ENCODE measurements at places on chromosomes 2 and 18. TPM values are rescaled to one million over a fixed set of nuclear protein-coding genes. Genes with fewer than 3 reads are reported as not detected.
A peak's percentile ranks its signal among the peaks of the same experiment; 100 is the strongest.

DNA sequence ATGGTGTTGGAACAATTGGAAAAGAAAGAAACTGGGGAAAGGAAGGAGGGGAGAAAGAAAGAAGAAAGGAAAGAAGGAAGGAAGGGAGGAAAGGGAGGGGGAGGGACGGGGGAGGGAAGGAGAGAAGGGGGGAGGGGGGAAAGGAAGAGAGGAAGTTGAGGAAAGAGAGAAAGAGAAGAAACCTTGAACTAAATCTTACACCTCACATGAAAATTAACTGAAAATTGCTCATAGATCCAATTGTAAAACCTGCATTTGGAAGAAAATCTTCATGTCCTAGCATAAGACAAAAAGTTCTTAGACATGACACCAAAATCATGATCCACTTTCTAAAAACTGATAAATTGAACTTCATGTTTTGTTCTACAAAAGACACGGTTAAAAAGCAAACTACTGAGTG lies 163.8 kb downstream of the EXOC6B start:
- no peak overlapping the region for H3K27ac ChIP-seq
- DNase-seq = no peak
- no peaks in the 10 kb centered on the region for H3K36me3 ChIP-seq
- H3K27me3 ChIP-seq = no peaks in the 10 kb centered on the region
- no peak overlapping the region for H3K4me3 ChIP-seq

DNA sequence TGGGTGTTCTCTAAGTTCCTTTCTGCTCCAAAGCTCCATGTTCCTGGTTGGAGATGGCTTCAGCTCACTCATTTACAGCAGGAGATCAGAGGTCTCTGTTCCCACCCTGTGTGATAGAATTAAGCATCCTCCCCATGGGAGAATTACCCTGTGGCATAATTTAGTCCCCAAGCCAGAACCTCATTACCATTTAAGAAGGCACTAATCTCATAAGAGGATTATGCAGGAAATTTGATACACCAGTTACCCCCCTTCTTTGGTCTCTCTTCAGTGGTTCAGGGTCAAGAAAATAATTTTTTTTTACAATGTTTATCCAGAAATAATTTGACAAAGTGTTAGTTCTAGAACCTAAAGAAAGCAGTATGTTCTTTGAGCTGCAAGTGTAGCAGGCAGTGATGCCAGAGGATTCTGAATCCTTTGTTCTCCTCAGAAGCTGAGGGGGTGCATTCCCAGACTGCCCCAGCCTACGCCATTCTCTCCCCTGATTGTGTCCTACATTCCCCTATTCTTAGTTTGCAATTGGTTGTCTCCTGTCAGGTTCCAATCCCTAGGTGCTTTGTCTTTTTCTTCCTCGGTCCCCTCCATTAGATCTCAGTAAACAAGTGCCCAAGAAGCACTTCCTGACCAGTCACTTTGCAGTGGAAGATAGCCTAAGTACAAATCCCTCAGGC lies 163.6 kb downstream of the PRKCE start:
- H3K27me3 ChIP-seq = no peaks in the 10 kb centered on the region
- H3K27ac ChIP-seq = no peak overlapping the region
- no peak for DNase-seq
- H3K4me1 ChIP-seq = no peaks in the 10 kb centered on the region
- no peaks in the 10 kb centered on the region for H3K36me3 ChIP-seq

- DNase-seq = no peak
- H3K36me3 ChIP-seq = no peaks in the 10 kb centered on the region
- no peak overlapping the region for H3K4me3 ChIP-seq
- H3K27ac ChIP-seq = no peak overlapping the region
Measured at GRCh38 chr2:222413295-222413911, 10.9 kb upstream of the SGPP2 start.

DNA sequence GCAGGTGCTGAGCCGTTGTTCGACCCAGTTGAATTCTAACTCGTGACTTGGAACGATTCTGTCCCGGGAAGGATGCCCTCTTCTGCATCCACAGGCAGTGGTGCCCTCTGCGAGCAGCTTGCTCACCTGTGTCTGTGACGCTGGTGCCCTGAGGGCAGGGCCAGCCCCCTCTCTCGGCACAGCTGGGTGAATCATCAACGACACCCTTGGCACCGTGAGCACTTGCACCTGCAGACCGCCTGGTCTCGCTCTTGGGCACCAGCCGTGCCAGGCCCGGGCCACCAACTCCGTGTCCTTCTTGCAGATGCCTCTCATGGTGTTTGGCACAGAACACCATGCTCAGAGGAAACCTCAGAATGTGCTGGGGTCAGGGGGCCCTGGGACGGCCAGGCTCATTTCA lies 75.0 kb downstream of the SLC66A2 start:
- H3K27me3 ChIP-seq = no peaks in the 10 kb centered on the region
- H3K4me3 ChIP-seq = no peak overlapping the region
- no peaks in the 10 kb centered on the region for H3K4me1 ChIP-seq
- no peak for DNase-seq
- no peaks in the 10 kb centered on the region for H3K36me3 ChIP-seq
- no peak overlapping the region for H3K27ac ChIP-seq

DNA sequence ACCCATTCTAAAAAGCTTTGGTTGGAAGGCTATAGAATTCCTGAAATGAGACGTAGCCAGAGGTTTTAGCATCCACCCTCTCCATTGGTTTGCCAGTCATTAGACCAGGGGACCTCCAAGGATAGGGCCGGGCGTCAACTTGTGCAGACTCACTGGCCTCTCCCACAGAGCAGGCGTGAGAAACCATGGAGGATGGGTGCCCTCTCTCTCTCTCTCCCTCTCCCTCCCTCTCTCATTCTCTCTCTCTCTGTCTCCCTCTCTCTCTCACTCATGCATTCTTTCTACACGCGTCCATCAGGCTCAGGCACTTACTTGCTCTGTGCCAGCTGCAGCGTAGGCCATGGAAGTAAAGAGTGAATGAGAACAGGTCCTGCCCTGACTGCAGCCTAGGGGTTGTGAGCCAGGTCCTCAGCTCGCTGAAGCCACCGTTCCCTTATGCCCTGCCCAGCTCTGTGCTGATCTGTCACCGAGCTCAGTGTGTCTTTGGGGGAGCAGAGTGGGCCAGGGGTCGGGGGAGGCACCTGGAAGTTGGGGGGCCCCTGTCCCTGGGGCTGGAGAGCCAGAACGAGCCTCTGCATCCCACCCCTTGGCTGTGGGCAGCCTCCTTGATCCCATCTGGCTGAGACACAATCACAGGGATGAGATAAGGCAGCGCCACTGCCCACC lies 304.4 kb upstream of the HS6ST1 start:
- no peak for DNase-seq
- no peak overlapping the region for H3K4me3 ChIP-seq
- peaks cover 24% of the 10 kb centered on the region for H3K4me1 ChIP-seq

DNA sequence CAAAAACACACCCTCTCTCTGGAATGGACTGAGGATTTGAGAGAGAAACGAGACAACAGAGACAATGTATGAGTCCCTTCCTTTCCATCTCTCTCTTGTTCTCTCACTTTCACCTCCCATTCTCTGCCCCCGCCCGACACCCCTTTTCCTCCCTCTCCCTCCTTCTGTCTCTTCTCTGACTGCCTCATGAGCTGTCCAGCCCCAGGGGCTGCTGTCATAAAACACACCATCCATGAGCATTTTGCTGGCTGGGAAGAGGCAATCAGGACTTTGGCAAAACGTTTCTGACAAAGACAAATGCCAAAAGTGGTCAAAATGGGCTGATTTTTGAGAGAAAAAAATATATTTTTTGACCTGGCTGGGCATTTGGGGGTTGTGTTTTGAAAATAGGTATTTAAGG lies 377.2 kb downstream of the EN1 start:
- no peaks in the 10 kb centered on the region for H3K36me3 ChIP-seq
- DNase-seq = no peak
- H3K4me3 ChIP-seq = no peak overlapping the region
- H3K4me1 ChIP-seq = no peaks in the 10 kb centered on the region

GRCh38 chr2:208350610-208351009 lies 56.0 kb upstream of the PTH2R start:
- H3K27ac ChIP-seq = no peak overlapping the region
- no peak for DNase-seq
- H3K4me1 ChIP-seq = no peaks in the 10 kb centered on the region
- H3K4me3 ChIP-seq = no peak overlapping the region
- H3K36me3 ChIP-seq = peaks cover 52% of the 10 kb centered on the region
- H3K27me3 ChIP-seq = no peaks in the 10 kb centered on the region

DNA sequence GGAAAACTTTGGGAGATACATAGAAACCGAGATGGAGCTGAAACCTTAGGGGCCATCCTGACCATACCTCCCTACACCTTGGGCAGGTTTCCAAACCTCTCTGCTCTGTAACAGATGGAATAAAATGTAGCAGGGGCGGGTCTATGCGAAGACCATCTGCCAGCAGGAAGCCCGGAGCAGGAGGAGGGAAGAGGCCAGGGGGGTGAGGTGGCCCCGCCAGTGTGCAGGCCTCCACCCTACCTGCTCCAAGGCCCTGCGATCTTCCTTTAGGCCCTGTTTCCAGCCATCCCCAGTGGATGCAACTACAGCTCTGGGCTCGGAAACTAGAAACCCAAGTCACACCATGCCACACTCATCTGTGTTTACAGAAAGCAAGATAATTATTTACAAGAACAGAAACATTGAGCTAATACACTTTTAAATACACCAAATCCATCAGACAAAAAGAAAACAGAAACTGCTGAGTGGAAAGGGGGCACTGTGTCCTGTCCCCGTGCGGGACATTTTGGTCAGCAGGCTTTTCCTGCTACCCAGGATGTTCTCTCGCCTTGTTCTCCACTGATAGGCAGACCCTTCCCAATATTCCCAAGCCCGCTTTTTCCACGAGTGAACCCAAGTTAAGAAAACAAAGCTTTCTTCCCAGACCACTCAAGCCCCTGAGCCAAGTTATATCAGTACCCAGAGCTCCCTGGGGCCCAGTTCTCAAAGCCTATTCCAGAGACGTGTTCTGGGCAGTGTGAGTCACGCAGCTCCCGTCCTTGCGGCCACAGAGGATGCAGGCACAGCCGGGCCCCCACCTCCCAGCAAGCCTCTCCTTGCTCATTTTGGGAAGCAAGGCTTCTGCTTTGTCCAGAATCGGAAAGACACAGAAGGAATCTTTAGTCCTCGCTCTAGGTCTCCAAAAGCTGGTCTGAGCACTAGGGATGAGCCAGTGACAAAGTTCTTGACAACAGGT lies 17.3 kb downstream of the CIB4 start:
- no peak overlapping the region for H3K4me3 ChIP-seq
- no peak overlapping the region for H3K27ac ChIP-seq
- H3K4me1 ChIP-seq = no peaks in the 10 kb centered on the region
- peaks cover 16% of the 10 kb centered on the region for H3K27me3 ChIP-seq
- no peaks in the 10 kb centered on the region for H3K36me3 ChIP-seq
- DNase-seq = no peak

- H3K4me3 ChIP-seq = no peak overlapping the region
- no peaks in the 10 kb centered on the region for H3K27me3 ChIP-seq
- peaks cover 50% of the 10 kb centered on the region for H3K36me3 ChIP-seq
- no peak overlapping the region for H3K27ac ChIP-seq
Measured at GRCh38 chr2:202780514-202781021, 91.0 kb downstream of the ICA1L start.

DNA sequence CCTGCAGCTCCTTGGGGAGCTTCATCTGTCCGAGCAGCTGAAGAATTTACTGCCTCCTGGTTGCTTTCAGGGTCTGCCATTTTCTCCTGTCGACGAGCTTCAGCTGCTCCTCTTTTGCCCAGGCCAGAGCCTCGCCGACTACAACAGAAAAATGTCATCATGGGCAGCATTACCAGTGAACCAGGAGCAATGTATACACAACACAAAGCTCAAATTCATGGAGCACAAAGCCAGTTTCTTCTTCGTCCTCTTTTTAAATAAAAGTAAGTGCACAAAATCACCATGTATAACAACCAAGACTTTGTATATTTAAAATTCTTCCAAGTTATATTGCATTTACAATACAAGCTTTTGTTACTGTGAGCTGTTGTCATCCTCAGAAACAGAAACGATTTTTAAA lies 85.0 kb downstream of the TRIP12 start:
- H3K36me3 ChIP-seq = peaks cover 44% of the 10 kb centered on the region
- H3K4me1 ChIP-seq = peaks cover 35% of the 10 kb centered on the region
- H3K27ac ChIP-seq = no peak overlapping the region
- no peak for DNase-seq
- no peaks in the 10 kb centered on the region for H3K27me3 ChIP-seq
- H3K4me3 ChIP-seq = no peak overlapping the region

DNA sequence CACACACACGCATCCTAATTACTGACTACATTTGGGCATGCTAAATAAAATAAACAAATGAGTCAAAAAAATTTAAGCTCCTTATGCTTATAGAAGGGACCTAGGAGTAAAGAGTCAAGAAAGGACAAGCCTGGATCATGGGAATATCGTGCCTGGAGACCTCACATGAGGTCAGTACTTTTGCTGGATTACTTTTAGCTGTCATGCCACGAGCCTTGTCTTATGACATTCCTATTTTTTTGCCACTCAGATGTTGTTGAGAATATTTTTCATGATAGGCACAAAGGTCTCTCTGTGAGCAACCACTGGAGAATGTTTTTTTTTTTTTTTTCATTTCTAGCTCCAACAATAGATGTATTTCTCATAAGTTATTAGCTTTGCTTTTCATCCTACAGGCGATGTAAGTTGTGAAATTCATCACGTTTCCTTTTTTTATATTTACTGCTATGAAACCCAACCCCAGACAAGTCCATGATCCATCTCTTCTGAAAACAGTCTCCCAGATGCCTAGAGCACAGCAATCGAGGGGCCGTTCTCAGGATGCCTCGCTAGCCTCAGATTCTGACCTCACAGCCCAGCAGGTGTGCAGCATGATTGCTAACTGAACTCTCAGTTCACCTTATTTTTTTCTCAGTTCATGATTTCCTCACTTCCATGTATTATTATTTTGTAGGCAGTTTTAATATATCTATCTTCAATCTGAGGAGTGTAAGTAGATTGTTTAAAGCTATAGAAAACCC lies 464.5 kb downstream of the IRS1 start:
- no peak overlapping the region for H3K27ac ChIP-seq
- peaks cover 6% of the 10 kb centered on the region for H3K27me3 ChIP-seq
- DNase-seq = no peak
- H3K4me1 ChIP-seq = no peaks in the 10 kb centered on the region

DNA sequence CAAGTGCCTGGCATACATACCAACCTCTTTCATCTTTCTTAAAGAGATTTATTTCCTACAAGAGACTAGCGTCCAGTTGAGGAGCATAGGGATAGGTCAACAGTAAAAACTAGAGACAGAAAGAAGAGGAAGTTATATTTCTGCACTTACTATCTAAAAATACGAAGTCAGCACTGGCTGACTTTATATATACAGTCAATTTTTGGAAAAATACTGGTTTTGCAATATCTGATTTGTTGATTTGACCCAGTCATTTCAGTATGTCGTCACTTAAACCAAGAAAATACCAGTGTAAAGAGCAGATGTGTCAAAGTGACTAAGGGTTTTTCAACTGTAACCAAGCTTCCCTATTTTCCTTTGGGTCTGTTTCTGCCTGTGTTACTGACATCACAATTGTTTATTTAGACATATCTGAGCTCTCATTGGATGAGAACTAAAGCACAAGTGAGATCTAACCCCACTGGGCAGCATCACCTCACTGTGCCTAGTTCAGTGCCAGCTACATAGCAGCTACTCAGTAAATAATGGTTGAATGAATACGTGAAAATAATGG lies 23.0 kb downstream of the CYTIP start:
- H3K27me3 ChIP-seq = no peaks in the 10 kb centered on the region
- H3K27ac ChIP-seq = peak overlapping the region; percentile 81
- H3K4me3 ChIP-seq = peak overlapping the region; percentile 45
- peaks cover 80% of the 10 kb centered on the region for H3K36me3 ChIP-seq

Gene ALK
- total RNA-seq = not detected

Gene SRD5A2
- total RNA-seq = not detected

Gene ADCYAP1
- not detected for total RNA-seq

Gene GPAT2
- 4.5 TPM for total RNA-seq

Gene KCNK3
- total RNA-seq = not detected
